NCI-H1092 (cell line): ENCODE measurements at places on chromosomes 6 and 20.

DNA sequence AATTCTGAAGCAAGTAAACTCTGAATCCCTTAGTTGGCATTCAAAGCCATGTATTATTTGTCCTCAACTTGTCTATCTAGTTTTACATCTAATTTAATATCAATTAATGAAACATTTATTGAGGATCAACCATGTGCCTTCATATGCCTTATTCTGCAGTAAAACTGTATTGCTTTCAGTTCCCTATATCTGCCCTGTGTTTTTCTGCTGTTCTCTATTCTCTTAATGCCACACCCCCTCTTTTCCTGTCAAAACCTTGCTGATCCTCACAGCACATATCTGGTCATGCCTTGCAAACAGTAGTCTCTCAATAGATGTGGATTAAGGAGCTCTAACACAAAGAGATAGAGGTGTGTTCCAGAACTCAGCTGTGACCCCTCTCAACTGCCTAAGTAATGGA lies 2.0 kb downstream of the FIG4 start:
- DNase-seq: no peak

- DNase-seq: no peak
These were observed 13.3 kb upstream of the KCNK15 start for GRCh38 chr20:44732327-44732726.

DNA sequence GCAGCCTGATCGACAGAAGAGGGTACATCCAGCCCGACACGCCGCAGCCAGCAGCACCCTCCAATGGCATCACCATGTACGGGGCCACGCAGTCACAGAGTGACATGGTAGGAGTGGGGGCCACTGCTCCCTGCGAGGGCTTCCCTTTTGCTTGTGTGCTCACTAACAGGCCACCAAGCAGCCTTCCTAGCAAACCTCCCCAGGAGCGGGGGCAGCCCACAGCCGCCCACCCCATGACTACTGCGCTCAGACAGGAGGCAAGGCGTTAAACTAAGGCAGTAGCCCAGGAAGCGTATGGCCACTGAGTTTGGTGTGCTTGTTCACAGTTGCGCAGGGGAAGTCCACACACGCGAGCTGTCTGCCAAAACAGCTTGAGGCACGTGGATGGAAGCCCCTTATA lies 169.5 kb upstream of the SNX9 start:
- no peak for DNase-seq

- DNase-seq: no peak
These were observed 88.6 kb downstream of the FNDC1 start for GRCh38 chr6:159257846-159258245.

GRCh38 chr20:11529047-11529446 lies 388.6 kb upstream of the BTBD3 start:
- no peak for DNase-seq

- DNase-seq: no peak
These were observed 16.2 kb upstream of the TGM2 start for GRCh38 chr20:38181207-38181801.

DNA sequence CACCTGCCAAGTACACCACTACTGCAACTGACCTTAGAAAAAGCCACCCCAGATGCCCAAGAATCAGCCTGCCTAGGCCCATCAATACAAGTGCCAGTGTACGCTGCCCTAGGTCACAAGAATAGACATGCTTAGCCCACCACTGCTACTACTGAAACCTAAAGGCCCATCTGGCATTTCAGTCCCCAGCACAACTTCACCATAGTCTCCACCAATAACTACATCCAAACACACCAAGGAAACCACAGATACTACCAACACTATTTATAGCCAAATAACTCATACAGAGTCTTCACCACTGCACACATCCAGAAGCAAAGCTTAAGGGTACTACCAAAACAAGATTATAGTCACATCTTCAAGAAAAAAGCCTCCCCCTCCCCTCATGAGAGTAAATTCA lies 28.2 kb downstream of the TREML4 start:
- no peak for DNase-seq

DNA sequence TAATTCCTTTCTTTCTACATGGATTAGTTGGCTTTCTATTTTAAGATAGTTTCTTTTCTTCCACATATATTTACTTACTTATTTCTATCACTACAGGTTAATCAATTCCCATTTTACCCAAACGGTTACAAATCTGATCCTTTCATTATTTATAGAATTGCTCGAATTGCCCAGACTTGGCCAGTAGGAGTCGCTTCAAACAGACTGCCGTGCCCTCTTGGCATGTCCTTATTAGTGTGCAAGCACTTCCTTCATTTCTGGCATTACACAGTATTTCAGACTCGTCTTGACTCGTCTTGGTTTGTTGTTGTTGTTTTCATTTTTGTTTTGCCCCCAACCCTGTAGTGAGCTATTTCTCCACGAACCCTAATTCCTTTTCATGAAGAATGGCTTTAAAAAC lies 74.6 kb downstream of the SAMD3 start:
- DNase-seq: no peak

DNA sequence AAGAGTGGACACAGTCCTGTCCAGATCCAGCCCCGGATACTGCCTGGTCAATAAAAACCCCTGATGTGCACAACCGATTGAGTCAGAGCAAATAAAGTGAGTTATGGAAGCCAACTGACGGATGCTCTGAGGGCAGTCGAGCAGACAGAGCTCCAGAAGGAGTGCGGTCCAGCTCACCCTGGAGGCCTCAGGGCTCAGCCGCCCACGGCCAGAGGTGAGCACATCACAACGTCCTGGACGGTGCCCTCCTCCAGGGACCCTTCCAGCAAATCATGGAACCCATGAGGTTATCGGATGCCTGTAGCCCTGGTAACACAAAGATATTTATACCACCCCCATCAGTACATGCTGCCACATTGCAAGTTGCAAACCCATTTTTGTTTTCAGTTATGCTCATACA lies 44.0 kb upstream of the SMOC2 start:
- no peak for DNase-seq

- no peak for DNase-seq
These were observed 13.6 kb downstream of the DEFB114 start for GRCh38 chr6:49950415-49950751.

DNA sequence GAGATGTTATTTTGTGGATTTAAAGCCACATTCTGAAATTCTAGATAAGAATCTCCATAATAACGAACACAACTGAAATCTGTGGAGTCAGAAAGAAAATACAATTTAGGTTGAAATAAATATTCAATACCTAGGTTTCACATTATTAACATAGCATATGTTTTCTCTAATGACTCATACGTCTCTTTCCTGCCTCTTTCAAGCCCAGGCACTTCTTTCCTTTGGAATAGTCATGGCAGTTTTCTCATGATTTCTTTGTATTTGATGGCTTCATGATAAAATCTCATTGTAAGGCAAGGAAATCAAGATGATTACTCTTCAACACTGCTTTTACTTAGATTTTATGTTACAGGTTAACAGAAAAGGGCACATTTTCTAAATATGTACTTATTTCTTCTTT lies 803.7 kb downstream of the PHF3 start:
- DNase-seq: no peak

DNA sequence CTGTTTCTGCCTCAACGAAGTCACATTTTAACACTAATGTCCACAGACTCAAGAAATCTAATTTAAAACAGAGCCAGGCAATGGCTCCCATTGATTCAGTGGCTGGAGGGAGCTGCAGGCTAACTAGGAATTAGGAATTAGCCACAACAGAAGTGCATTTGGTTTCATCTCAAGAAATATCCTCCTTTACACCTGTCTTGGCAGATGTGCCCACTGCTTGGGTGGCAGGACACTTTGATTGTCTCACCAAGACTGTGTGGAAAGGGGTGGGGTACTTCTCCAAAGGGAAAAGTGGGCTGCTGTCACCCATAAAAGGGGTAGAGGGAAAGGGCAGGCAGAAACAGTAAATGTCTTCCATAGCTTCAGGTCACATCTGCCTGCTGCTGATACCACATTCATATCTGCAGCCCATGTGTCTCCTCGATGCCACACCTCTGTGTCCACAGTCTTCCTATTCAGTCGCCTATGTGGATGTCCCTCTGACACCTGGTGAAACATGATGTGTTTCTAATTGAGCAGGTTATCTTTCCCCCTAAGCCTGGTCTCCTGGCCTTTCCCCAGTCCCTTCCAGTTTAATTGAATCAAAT lies 10.9 kb upstream of the OSER1 start:
- DNase-seq: no peak

DNA sequence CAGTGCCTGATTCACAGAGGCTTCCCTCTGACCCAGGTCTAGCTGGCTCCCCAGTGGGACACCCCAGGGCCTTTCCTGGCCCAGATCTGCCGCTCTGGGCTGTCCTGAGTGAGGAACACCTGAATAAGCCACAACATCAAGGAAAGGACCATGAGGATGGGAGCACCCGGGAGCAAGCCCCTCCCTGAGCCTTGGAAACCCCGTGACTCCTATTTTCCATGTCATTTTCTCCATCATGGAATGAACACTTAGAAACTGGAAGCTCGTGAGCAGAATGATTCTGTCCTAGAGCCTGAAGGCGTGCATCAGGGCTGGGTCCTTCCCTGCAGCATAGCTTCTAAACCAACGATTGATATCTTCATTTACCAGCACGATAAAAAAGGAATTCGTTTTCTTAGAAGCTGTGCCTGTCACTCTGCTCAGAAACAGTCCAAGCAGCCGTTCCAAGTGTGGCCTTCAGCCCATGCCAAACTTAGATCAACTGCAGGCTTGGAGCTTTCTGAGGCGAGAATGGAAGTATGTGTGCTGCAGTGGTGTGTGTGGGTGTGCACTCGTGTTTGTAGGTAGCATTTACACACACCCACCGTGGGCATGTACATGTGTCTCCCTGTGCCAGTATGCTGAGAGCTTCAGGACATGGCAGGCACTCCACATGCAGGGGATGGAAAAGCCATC lies 83.2 kb upstream of the FOXC1 start:
- DNase-seq: no peak

GRCh38 chr6:41425511-41425910 lies 90.1 kb downstream of the NCR2 start:
- no peak for DNase-seq

DNA sequence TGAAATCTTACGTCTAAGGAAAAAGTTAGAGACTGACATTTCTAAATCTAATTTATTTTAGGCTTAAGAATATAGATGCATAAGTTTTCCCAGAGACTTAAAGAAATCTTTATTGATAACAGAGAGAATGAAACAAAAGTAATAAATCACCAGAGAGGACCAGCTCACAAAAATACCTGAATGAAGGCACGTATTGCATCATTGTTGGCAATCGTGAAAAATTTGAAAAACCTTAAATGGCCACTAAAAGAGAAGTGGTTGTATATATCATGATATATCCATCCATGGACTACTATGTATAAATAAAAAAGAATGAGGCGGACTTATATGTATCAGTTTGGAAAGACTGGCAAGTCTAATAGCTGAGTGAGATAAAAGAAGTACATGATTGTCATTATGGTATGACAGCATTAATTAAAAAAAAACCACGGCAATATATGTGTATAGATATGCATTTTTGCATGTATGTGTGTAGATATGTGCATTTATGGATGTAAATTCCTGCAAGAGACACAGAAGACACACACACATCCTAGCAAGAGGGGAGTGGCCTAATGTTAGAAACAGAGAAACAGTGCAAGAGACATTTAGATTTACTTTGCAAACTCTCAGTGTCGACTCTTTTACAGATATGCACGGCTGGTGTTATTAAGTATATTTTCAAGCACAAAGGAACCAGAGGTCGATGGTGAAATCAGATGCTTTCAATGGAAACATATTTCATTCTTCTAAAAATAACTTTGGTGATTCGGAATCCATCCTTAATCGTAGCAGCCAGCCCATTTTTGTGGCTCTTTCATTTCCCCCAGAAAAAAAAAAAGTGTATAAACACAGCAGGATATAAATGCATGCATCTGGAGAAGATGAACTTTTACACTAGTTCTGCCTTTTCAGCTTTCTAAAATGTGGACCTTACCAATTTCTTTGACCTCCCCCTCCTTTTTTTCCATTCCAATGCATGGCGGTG lies 156.1 kb upstream of the SALL4 start:
- no peak for DNase-seq

- DNase-seq: no peak
These were observed 57.2 kb upstream of the IRAK1BP1 start for GRCh38 chr6:78810146-78810545.

DNA sequence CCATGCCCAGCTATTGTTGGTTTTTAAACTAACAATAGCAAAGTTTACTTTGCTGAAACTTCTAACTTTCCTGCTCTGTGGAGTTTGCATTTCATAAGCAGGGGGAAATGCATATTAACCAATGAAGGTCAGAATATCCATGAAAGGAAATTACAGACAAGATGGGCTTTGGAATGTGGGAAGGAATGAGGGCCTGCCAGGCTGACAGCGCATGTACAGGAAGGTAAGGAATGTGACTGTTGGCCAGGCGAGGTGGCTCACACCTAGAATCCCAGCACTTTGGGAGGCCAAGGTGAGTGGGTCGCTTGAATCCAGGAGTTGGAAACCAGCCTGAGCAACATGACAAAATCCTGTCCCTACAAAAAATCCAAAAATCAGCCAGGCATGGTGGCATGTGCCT lies 49.6 kb downstream of the CDK5RAP1 start:
- no peak for DNase-seq

DNA sequence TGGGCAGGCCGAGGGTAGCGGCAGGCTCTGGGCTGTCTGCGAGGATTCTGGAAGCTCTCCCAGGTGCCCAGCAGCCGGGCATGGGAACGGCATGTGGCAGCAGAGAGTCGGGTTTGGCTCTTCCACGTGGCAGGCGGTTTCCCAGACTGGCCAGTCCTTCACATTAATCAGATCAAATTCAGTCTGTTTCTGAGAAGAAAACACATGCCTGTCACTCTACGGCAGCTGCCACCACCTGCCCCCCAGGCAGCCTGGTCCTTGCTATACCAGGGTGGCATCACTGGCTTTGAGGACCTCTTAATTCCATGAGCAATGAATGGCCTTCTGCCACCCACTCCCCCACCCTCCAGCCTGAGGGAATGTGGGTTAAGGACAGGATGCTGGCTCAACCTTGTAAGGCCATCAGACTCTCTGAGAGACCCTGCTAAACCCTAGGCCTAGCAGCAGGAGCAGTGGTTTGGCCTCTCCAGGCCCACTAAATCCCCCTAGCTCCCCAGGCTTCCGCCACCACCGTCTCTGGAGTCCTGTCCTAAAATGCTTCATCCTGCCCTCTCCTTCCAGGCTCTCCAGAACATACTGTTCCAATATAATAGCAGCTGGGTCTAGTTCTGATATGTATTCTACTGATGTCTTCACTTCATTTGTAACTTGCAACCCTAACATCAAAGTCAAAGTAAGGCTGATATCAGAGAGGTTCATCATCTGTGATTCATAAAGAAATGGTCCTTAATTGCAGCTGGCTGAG lies 47.8 kb downstream of the PLCG1 start:
- no peak for DNase-seq

- DNase-seq: no peak
These were observed 53.5 kb downstream of the COL21A1 start for GRCh38 chr6:56193846-56194245.

GRCh38 chr6:119444642-119445557 lies 95.3 kb upstream of the MAN1A1 start:
- DNase-seq: no peak

GRCh38 chr6:28748192-28748591 lies 175.6 kb downstream of the TRIM27 start:
- no peak for DNase-seq
